ENCODE measurements at places on chromosomes 1 and 21.
A peak's percentile ranks its signal among the peaks of the same experiment; 100 is the strongest.

DNA sequence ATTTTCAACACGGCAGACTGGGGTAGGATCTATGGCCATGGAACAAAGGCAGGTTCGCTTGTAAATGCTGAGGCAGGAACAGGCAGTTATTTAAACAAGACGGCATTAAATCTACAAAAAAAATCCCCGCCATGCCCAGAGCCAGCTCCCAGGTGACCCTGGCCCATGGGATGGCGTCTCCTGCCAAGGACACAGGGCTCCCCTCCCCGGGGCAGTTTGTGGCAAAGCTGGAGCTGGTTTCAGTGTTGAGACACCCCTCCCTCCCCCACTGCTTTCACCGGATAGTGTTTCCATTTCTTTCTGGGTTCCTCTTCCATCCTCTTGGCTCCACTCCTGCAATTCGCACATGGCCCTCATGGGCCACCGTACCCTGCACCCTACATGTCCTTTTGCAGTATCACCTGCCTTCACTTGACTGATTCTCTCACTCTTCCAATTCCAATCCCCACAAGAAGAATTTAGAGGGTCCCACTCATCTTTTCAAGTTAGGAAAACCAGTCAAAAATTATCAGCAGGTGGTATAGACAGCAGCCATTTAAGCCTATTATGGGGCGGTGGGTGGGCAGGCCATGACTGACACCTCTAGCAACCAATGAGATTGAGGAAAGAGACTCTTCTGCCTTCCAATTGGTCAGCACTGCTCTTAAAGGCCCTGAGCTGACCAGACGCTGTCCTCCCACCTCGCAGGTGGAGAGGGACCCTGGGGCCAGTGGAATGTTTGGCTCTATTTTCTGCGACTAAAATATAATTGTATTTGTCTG lies 52.0 kb downstream of the OLIG1 start:
- no peak for DNase-seq

DNA sequence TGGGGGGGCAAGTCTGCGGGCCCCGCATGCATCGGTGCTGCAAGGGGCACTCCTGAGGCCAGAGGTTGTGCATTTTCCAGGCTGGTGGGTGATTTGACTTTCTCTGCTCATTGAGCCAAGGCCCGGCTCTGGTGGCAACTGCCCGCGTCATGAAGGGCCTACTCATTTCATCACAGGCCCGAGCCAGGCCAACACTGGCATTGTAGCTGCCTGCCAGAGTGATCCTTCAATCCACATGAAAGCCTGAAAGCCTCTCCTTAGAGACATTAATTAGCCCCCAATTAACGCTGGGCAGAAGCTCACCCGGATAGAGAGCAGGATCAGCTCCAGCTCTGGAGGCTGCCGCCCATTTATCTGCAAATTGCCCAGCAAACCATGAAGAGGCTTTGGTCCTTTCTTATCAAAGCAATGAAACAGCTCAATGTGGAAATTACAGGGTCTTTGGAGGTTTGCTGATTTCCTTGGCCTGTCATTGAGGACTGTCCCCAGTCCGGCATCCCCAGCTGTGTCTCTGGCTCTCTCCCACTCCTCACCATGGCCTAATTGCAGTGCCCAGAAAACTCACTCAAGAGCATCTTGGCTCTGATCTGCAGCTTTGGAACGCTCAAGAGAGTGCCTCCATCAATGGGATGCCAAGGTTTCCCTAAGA lies 50.4 kb upstream of the STUM start:
- no peak for DNase-seq

DNA sequence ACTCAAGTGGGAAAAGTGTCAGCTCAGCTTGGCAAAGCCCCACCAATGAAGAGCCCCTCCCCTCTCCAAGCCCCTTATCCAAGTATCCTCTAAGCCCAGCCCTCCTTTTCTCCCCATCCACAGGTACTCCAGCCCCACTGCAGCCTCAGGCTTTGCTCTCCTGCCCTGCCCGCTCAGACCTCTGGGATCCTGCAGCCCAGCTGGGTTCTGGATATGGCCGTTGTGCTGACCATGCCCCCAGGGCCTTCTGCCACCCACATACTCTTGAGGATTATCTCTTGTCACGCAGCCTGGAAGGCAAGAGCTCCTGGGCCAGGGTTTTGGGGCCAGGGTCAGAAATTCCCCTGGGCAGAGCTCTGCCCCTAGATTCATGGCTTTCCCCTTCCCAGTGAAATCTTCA lies 4.7 kb downstream of the SHISA4 start:
- DNase-seq: no peak

DNA sequence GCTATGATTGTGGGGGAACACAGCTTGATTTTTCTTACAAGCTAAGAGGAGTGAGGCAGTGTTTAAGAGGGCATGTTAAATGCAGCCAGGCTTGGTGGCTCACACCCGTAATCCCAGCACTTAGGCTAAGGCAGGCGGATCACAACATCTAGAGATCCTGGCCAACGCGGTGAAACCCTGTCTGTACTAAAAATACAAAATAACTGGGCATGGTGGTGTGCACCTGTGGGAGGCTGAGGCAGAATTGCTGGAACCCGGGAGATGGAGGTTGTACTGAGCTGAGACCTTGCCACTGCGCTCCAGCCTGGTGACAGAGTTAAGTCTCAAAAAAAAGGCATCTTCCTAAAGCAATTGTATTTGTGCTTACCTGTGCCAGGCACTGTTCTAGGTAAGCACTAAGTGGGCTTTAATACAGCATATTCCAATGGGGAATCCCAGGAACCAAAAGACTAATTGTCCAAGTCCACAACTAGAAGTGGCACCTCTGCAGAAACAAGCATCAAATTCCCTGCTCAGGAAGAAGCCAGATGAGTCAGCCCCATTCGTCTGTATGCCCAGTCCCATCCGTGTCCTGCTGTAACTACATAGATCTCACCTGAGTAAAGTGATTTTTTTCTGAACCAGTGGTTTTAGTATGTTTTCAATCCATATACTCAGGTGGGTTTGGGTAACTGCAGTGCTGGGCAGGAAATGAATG lies 4.6 kb downstream of the RCC1 start:
- no peak for DNase-seq

DNA sequence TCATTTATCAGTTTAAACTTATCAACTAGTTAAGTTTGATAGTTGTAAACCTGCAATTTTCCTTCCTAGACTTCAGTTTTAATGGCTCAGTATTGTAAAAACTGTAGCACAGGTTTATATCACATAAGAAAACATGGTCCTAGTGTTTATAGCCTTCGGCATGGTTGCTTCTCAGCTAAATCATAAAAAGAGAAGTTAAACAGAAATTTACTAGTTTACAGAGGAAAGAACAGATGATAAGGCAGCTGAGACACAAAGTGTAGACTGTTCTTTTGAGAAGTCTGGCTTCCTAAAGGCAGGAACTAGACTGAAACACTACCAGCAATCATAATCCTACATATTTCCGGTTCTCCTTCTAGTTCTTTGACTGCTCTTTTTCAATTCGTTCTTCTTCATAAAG lies 39.8 kb downstream of the WNT2B start:
- DNase-seq: no peak

- no peak for DNase-seq
Measured at GRCh38 chr1:191590578-191590977, 567.7 kb upstream of the RGS18 start.

DNA sequence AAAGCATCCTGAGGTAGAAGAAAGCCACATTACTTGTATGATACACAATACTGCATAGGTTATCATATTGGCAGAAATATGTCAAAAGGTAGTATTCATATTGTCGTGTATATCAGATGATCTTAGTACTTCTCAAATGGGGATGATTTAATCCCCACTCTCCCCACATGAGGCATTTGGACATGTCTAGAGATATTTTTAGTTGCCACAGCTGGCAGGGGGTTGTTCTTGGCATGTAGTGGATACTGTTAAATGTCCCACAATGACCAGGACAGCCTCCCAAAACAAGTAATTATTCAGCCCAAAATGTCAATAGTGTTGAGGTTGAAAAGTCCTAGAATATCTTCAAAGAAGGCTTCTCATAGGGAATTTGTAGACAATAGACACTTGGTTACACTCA lies 162.8 kb downstream of the NEGR1 start:
- no peak for DNase-seq

- no peak for DNase-seq
Measured at GRCh38 chr1:2103266-2103900, 53.2 kb downstream of the PRKCZ start.

GRCh38 chr1:151292207-151293030 lies 10.3 kb downstream of the ZNF687 start:
- no peak for DNase-seq

GRCh38 chr1:230326971-230327891 lies 98.9 kb downstream of the PGBD5 start:
- no peak for DNase-seq

GRCh38 chr1:184143449-184143848 lies 91.9 kb downstream of the TSEN15 start:
- no peak for DNase-seq

DNA sequence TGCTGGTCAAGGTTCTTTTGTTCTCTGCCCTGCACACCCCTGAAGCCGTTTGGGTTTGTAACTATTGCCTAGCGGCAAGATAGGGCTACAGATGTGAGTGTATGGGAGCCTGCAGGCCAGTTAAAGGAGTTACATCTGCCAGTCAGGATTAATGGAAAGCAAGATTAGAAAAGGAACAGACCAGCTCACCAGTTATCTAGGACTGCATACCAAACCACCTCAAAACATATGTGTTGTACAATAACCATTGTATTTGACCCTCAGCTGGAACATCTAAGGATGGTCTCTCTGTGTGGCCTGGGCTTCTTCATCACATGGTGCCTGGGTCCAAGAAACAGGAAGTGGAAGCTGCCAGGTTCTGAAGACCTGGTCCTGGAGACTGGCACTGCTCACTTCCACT lies 52.5 kb upstream of the FBXO28 start:
- no peak for DNase-seq

DNA sequence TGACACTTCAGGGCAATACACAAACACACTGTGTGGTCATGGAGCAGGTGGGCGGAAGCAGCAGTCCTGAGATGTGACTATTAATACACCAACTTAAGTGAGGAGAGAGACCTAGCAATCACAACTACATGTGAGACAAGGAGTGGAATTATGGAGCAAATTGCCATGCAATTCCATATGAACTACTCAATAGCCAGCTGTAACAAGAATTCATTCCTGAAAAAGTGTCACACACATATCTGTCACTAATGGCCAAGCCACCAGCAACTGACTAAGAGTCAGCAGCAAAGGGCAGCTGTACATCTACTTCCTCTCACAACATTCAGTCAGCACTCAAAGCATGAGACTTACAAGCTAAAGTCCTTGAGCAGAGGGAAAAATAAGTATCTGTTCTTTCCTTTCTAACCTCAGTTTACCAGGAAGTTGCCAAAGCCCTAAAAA lies 46.2 kb downstream of the GPR3 start:
- no peak for DNase-seq

GRCh38 chr1:109441069-109441468 lies 14.8 kb upstream of the PSMA5 start:
- DNase-seq: no peak

GRCh38 chr1:218444588-218444987 lies 99.5 kb downstream of the TGFB2 start:
- DNase-seq: no peak

GRCh38 chr21:41108668-41109585 lies 59.0 kb upstream of the BACE2 start:
- DNase-seq: no peak

DNA sequence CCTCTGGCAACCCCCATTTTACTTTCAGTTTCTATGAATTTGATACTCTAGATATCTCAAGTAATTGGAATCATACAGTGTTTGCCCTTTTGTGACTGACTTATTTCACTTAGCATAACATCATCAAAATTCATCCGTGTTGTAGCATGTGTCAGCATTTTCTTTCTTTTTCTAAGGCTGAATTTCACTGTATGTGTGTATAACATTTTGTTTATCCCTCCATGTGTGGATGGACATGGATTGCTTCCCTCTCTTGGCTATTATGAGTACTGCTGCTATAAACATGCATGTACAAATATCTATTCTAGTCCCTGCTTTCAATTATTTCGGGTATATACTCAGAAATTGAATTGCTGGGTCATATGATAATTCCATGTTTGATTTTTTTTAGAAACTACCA lies 97.3 kb downstream of the MAP3K21 start:
- no peak for DNase-seq

- no peak for DNase-seq
Measured at GRCh38 chr1:182453631-182454030, 3.7 kb downstream of the RGSL1 start.

DNA sequence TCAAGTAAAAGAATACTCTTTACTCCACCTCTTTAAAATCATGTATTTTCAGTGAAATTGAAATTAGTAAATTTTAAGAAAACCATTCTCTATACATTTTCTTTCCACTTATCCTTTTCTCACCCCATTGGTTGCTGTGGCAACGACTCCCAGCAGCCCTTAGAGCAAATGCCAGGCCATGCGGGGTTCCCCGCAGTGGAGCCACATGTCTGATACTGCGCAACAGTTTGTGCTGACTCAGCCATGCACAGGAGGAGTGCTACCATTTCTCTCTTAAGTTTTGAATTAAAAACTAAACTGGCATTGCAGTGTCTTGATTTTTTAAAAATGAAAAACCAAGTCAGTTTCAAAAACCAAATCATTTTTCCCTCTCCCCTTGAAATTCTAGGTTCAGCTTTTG lies 214.1 kb upstream of the L1TD1 start:
- peak; percentile 44 for DNase-seq

- peak; percentile 59 for DNase-seq
Measured at GRCh38 chr1:162878000-162878596, 17.1 kb upstream of the CCDC190 start.

GRCh38 chr1:219422811-219423598 lies 189.9 kb downstream of the ZC3H11B start:
- DNase-seq: no peak

DNA sequence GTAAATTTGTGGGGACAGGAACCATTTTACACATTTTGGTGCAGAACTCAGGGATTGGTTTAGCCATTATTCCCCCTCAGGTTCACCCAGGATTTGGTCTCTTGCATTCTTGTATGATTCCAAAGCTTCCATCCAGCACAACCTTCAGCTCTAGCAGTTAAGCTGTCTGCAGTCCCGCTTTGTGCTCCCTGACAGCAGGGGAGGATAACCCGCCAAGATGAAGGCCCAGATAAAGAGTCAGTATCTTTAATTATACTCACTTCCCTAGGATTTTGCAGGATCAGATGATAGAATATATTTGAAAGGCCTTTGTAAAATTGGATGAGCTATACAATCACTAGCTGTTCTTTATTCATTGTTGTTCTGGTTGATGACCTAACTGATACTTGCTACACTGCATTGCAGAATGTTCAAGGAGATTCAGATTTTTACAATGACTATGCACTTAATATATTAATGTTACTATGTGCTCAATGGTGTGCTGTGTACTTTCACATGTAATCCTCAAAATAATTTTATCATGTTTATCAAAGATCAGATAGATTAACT lies 49.8 kb downstream of the SLC16A1 start:
- no peak for DNase-seq

- DNase-seq: no peak
Measured at GRCh38 chr1:234735476-234735875, 125.5 kb upstream of the IRF2BP2 start.

- DNase-seq: no peak
Measured at GRCh38 chr1:12472798-12473551, 145.0 kb downstream of the DHRS3 start.

- peak; percentile 40 for DNase-seq
Measured at GRCh38 chr1:51295926-51296325, 34.4 kb downstream of the TTC39A start.

Data from right forelimb (tissue), 1 donor.